ENCODE measurements at places on chromosomes 7 and 10.

- DNase-seq = peak; percentile 73
Measured at GRCh38 chr7:104848138-104848990, 165.6 kb upstream of the KMT2E start.

DNA sequence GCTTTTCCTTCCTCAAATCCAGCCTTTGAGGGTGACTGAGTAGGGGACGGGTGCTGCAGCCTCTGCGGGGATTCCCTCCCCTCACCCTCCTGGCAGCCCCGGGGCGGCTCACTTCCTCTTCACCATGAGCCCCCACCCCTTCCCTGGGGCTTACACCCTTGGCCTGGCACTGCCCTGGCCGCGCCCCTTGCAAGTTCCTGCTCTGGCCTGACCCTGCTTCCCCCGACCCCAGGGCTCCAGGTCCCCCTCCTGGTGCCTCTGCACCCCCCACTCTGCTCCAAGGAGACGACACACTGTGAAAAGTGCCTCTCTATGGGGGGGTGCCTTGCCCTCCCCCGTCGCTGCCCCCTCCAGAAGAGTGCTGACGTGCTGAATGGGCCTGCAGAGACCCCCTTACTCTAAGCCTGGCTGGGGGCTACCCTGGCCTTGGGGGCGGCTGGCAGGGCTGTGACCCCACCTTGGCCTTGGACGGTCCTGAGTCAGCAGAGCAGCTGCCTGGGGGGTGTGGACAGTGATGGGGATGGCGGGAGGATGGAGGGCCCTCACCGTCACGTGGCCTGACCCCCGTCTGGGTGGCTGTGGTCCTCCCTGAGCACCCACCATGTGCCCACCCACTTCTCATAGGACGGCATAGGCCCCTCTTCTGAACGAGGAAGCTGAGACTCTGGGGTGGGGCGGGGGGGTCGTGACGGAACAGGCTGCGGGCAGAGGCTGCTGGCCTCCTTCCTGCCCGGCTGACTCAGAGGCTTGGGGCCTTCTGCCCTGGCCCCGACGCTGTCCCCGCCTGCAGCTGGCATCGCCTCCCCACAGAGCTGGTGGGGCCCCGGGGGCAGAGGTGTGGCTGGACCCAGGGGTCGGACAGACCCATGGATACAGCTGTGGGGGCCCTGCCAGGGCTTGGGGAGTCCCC, 9.8 kb downstream of the LFNG start:
- DNase-seq = peak; percentile 74

GRCh38 chr7:26467104-26467503, 175.4 kb downstream of the SNX10 start:
- DNase-seq = no peak

DNA sequence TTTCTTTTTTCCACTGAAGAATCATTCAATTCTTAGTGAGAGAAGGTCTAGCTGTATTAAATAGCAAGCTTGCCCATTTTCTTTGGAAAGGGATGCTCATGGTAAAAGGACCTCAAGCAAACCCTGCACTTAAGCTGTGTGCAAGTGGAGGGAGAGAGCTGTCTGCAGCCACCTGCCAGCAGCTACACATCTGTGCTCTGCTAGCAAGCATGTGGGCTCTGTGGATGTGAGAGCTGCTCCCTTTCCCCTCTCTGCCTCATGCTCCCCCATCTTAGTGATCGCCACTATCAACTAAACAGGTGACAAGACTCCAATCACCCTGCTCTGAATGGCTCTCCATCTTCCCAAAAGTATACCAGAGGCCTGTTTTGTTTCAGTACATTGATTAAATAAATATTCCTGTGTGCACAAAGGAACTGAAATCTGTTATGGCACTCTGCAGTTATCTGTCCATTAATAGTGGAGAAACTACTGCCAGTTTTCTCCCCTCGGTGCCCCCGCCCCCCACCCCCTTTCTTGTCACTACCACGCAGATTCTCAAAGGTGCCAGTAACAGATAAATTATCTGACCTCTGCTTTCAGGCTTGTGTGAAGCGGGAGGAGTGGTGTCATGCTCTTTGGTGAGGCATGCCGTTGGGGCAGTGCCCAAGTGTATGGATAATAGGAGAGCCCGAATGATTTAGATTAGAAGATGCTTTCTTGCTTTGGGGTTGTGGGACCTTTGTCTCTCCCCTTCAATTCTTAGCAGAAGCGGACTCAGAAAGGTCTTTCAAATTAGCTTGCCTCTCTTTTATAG, 26.4 kb downstream of the AUTS2 start:
- no peak for DNase-seq

DNA sequence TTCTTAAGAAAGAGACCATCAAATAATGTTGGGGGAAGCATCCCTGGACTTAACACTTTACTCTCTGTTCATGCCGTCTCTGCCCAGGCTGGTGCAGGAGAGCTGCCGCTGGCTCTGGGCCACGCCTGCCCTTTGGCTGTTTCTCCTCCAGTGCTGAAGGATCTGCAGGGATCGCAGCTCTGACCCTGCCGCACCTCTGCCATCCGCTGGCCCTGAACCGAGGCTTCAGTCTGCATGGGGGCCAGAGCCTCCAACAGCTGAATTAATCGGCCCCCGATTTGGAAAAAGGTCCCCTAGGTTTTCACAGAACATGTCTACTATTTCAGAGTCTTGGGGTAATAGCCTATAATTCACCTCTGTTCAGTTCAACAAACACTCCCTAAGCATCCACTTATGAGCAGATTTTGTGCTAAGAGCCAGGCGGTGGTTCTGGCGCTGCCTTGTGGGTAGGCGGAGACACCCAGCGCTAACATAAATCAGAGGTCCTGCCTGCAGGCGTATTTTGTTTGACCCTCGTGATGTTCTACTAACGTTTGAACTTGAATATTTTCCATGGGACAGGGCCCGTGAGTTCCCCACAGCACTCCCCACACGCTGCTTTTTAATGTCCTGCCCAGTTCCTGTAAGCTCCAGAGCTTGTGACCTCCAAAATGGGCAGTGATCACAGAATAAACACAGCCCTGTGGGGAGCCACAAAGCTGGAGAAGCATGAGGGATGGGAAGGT, 99.0 kb downstream of the DYNC2I1 start:
- DNase-seq = no peak

GRCh38 chr7:135330088-135330487, 96.5 kb downstream of the STRA8 start:
- DNase-seq = no peak

GRCh38 chr10:29543715-29544114, 91.1 kb downstream of the SVIL start:
- DNase-seq = no peak

DNA sequence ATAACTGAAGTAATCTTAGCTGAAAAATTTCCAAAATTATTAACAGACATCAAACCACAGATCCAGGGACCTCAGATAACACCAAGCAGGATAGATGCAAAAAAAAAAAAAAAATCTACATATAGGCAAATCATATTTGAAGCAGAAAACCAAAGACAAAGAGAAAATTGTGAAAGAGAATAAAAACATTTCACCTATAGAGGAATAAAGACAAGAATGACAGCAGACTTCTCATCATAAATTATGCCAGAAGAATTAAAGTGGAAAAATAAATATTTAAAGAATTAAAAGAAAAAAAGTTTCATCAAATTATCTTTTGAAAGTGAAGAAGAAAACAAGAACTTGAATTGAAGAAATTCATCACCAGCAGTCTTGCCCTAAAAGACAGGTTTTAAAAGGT, 467.5 kb downstream of the GPAM start:
- DNase-seq = no peak

- DNase-seq = no peak
Measured at GRCh38 chr10:62894156-62894555, 78.0 kb upstream of the EGR2 start.

GRCh38 chr7:40761762-40762560, 627.2 kb downstream of the SUGCT start:
- DNase-seq = no peak

DNA sequence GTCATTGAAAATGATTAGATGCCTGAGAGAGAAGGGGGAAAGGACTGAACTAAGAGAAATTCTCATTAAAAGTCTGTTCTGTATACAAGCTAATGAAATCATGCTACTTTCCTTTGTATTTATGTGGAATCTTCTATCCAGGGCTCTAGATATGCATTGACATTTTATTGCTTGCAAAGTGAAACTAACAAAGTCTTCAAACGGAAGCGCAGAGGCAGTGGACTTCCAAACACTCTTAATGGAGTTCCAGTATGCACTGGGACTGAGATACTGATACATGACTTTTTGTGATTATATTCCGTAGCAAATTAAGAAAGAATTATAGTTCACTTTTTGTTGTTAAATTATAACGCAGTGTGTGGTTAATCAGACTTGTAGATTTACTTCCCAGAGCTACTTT, 166.8 kb upstream of the TBX20 start:
- DNase-seq = no peak

- peak; percentile 60 for DNase-seq
Measured at GRCh38 chr7:17706734-17707133, 233.6 kb downstream of the SNX13 start.

DNA sequence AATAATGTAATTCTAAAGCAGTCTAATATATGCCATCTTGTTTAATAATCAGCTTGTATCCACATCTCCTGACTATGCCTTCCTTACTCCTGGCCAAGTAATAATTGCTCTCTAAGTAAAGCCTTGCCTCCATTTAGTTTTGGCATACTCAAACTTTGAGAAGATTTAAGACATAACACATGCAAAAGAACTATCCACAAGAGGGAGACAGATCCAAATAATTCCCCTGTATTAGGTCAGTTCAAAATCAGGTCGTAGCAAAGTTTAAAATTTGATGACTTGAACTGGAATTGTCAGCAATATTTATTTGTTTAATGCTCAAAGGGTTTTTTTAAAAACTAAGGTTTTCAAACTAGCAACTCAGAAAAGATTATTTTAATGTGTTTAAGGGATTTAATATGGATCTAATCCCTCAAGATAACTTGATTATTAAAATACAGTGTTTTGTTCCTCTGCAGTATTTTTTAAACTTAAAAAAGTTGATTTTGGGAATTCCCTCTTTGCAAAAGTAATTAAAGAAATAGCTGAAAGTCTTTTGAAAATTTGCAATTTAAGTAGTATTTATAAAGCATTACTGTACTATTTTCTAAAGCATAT, 95.3 kb downstream of the HDAC9 start:
- peak; percentile 9 for DNase-seq

DNA sequence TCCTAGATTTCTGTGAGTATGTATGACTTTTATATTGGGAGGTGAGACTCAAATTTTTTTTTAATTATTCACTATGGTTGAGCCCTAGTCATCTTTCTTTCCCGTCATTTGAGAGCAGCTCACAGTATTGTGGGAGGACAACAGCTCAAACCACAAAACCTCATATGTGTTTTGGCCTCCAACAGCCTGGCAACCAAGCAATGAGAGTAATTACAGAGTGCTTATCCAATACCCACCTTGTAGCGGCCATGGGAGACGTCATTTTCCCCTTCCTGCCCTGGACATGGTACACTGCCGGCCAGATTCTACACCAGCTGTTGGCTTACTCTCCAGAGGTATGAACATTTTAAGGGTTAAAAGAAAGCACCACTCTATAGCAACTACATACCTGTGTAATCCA, 49.1 kb downstream of the DOCK4 start:
- DNase-seq = peak; percentile 5

DNA sequence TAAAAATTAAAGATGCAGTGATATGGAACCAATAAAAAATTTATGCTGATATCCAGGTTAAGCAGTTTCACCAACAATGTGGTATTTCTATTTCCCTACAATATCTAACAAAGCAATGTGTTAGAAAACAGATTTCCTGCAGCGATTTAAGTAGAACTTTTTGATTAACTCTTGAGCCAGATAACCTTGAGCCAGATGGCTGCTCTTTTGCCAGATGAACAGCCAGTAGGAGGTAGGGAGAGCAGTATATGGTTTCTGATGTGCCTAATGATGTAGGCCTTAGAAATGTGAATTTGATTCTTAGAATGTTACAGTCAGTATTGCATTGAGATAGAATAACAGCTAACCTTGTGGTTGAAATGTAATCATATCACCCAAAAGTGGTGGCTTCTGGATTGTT, 31.1 kb downstream of the STAMBPL1 start:
- no peak for DNase-seq

DNA sequence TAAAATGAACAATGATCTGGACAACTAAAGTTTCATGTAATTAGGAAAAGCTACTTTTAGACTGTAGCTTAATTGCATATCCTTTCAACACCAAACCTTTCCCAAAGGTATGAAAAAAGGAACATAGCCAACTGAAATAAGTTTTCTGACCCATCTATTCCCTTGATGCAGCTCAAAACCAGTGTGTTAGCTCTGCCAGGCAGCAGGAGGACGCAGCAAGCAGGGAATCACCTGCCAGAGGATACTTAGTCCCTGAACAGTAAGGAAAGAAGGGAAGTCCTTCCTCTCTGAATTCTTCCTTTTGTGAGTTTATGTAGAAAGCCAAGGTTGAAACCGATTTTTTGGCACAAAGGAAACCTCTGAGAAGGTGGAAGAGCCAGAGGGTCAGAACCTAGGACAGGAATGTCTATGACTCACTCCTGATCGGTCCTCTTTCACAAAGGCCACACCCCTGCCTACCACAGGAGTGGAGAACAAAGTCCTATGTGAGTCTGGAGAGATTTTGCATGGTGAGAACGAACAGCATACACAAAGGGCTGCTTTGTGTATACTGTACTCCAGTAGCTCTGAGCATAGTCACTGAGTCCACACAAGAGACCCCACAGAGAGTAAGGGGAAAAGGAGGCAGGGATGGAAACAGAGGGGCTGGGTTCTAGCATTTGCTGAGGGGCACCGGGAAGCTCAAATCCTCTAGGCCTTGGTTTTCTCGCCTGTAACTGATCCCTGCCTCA, 68.8 kb upstream of the GSDME start:
- DNase-seq = peak; percentile 29

- no peak for DNase-seq
Measured at GRCh38 chr10:110029450-110029849, 21.7 kb downstream of the ADD3 start.
